ENCODE measurements at places on chromosomes 16 and 17. TPM values are rescaled to one million over a fixed set of nuclear protein-coding genes. Genes with fewer than 3 reads are reported as not detected.
A peak's percentile ranks its signal among the peaks of the same experiment; 100 is the strongest.

DNA sequence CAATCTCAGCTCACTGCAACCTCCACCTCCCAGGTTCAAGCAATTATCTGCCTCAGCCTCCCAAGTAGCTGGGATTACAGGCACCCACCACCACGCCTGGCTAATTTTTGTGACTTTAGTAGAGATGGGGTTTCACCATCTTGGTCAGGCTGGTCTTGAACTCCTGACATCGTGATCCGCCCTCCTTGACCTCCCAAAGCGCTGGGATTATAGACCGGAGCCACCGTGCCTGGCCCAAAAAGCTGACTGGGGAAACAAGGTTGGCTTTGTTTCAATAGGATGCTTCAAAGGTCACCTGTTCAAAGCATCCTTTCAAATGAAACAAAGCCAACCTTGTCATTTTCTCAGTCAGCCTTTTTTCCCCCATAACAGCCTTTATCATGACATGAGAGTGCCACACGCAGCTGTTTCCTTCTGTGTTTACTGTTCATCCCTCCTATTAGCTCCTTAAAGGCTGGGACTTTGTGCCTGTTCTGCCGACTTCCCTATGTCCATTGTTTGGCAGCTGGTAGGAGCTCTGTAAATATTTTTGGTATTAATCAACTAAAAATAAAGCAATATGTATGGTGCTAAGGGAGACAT, 51.1 kb downstream of the ADAMTS18 start:
- H3K4me1 ChIP-seq, result no peaks in the 10 kb centered on the region
- H3K27me3 ChIP-seq, result no peaks in the 10 kb centered on the region
- no peaks in the 10 kb centered on the region for H3K36me3 ChIP-seq
- no peak for DNase-seq
- H3K4me3 ChIP-seq, result no peak overlapping the region

GRCh38 chr17:17354560-17355349, 51.6 kb downstream of the NT5M start:
- DNase-seq, result peak; percentile 4
- no peaks in the 10 kb centered on the region for H3K36me3 ChIP-seq
- no peak overlapping the region for H3K27ac ChIP-seq
- no peak overlapping the region for H3K4me3 ChIP-seq
- H3K27me3 ChIP-seq, result no peaks in the 10 kb centered on the region

DNA sequence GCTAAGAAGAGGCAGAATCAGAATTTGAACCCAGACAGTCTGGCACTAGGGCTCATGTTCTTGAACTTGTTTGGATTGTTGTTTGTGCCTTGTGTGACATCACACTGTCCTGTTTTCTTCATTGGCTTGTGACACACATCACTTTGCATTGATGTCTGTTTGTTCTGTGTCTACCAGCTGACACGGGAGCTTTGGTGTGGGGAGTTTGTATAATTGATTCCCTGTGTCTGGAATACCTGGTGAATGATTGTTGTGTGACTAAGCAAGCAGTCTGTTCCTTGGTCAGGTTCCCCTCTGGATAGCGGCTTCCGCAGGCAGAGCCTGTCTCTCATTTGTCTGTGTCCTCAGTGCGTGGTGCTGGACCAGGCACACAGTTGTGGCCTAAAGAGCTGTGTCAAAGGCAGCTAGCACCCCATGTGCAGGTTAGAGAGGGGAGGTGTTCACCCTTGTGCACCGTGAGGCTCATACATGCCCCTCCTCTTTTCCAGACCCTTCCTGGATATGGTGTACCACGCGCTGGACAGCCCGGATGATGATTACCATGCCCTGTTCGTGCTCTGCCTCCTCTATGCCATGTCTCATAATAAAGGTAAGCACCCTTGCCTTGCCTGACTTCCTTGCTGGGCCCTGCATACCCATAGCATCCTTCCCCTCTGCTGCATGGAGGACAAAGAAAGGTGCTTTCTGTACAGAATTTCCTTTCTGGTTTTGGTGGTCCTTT, 80.1 kb downstream of the CLEC16A start:
- H3K4me3 ChIP-seq, result no peak overlapping the region
- H3K36me3 ChIP-seq, result peaks cover 1% of the 10 kb centered on the region
- H3K4me1 ChIP-seq, result peaks cover 15% of the 10 kb centered on the region
- H3K27me3 ChIP-seq, result no peaks in the 10 kb centered on the region
- peak overlapping the region; percentile 66 for H3K27ac ChIP-seq

Gene SMPD3
- 1.5 TPM for total RNA-seq

Gene SRP68
- total RNA-seq, result 68.5 TPM

GRCh38 chr17:11682646-11683045, 84.4 kb downstream of the DNAH9 start:
- no peaks in the 10 kb centered on the region for H3K27me3 ChIP-seq
- H3K27ac ChIP-seq, result no peak overlapping the region
- H3K36me3 ChIP-seq, result no peaks in the 10 kb centered on the region
- no peaks in the 10 kb centered on the region for H3K4me1 ChIP-seq

- no peak for DNase-seq
- no peak overlapping the region for H3K27ac ChIP-seq
- H3K4me1 ChIP-seq, result no peaks in the 10 kb centered on the region
- H3K27me3 ChIP-seq, result no peaks in the 10 kb centered on the region
These were observed 472.4 kb downstream of the SLC39A11 start for GRCh38 chr17:72619976-72620650.

DNA sequence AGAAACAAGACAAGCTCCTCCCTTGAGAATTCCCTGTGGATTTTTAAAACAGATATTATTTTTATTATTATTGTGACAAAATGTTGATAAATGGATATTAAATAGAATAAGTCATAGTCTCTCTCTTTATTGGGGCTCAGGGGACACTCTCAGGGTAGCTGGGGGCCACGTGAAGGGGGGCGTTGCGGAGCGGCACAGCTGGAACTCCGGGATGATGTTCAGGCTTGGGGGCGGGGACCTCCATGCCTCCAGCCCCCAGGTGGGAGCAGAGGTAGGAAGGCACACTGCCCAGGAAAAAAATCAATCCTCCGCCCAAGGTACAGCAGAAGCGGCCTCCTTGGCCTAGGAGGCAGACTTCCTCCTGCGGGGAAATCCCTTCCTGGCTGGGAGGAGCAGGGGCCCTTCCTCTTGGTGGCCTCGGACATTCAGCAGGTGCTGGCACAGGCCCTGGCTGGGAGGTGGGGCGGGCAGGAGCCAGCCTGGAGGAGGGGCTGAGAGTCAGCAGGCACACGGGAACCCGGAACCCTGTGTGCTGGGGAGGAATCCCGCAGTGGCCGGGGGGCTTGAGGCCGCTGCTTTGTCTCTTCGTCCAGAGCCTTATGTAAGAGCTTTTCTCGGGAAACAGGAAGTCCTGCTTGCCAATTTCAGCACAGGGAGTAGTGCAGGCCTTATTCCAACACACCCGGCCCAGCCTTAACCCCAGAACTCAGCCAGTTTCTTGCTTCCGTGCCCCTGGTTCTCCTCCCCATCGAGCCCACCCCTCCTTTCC, 591 bp upstream of the TNFSF13 start:
- DNase-seq, result no peak
- H3K27ac ChIP-seq, result peak overlapping the region; percentile 84
- no peaks in the 10 kb centered on the region for H3K27me3 ChIP-seq
- peak overlapping the region; percentile 66 for H3K4me3 ChIP-seq
- H3K36me3 ChIP-seq, result no peaks in the 10 kb centered on the region

GRCh38 chr16:21589551-21589950, 9.8 kb upstream of the METTL9 start:
- no peaks in the 10 kb centered on the region for H3K36me3 ChIP-seq
- H3K4me3 ChIP-seq, result no peak overlapping the region
- no peak overlapping the region for H3K27ac ChIP-seq
- no peaks in the 10 kb centered on the region for H3K27me3 ChIP-seq

DNA sequence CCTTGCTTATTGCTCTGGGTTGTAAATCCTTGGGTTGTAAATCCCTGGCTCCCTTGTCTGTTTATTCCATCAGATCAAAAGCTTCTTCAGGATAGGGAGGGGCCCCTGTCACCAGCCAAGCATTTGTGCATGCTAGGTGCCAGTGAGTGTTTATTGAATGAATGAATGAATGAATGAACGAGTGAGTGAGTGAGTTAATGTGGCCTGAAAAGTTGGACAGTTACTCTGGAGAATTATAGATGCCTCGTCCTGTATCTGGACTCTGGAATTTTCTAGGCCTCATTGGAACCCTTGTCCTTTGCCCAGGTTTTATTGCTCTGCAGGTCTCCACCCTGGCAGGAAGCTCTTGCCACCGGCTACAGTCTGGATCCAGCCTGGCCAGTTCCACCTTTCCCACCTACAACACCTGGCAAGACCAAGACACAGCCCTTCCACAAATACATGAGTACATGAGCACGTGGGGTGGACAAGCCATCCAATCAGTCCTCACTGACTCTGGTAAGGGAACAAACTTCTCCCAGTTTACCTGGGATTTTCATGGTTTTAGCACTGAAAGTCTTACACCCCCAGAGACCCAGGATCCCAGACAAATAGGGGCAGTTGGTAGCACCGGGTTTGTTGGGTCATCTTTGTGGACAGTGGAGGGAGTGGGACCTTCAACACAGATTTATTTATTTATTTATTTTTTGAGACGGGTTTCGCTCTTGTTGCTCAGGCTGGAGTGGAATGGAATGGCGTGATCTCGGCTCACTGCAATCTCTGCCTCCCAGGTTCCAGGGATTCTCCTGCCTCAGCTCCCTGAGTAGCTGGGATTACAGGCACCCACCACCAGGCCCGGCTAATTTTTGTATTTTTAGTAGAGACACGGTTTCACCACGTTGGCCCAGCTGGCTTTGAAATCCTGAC, 14.7 kb upstream of the CDH1 start:
- H3K4me1 ChIP-seq, result peaks cover 16% of the 10 kb centered on the region
- no peaks in the 10 kb centered on the region for H3K36me3 ChIP-seq
- no peak overlapping the region for H3K27ac ChIP-seq
- H3K4me3 ChIP-seq, result no peak overlapping the region

GRCh38 chr16:20857281-20857680, 42.9 kb downstream of the DCUN1D3 start:
- H3K4me1 ChIP-seq, result no peaks in the 10 kb centered on the region
- no peaks in the 10 kb centered on the region for H3K27me3 ChIP-seq
- peaks cover 7% of the 10 kb centered on the region for H3K36me3 ChIP-seq
- H3K4me3 ChIP-seq, result no peak overlapping the region
- DNase-seq, result no peak

DNA sequence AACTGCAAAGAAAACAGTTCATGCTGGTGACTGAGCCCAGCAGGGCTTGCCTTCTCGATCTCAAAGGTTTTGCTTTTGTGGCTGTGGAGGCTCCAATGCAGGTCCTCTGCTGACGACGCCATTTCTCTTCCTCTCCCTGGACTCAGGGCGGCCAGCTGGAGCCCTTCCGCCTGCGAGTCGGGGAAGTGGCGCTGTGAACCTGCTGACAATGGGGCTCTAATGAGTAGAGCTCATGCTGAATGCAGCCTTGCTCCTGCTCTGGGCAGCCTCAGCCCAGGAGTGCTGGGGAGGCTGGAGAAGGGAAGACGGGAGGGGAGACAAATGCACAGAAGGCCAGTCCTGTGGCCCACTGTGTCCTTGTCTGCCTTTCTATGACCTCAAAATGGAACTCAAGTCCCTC, 43.8 kb downstream of the VAC14 start:
- DNase-seq, result no peak
- no peaks in the 10 kb centered on the region for H3K4me1 ChIP-seq
- H3K4me3 ChIP-seq, result no peak overlapping the region
- H3K27ac ChIP-seq, result no peak overlapping the region

Measured in GM12878 (cell line).